Progenitor cell of endocrine pancreas (in vitro differentiated cells): ENCODE measurements at places on chromosomes 11 and 22.

GRCh38 chr11:127050186-127050585 is 49.6 kb upstream of the KIRREL3 start:
- DNase-seq, result no peak

DNA sequence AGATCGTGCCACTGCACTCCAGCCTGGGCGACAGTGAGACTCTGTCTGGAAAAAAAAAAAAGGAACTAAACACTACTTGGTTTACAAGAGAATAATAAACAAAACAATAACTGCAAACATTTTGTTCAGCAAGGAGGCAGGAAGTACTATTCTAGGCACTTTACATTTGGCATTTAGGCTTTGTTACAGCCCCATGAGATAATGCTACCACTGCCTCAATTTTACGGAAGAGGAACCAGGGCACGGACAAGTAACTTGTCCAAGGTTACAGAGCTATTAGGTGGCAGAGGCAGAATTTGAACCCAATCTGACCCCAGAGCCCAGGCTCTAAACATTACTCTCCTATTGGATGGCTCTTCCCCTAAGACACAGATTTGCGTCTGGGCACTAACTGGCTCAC is 108.7 kb upstream of the AKIP1 start:
- DNase-seq, result no peak

GRCh38 chr22:26437694-26438392 is 8.8 kb downstream of the ASPHD2 start:
- DNase-seq, result no peak

DNA sequence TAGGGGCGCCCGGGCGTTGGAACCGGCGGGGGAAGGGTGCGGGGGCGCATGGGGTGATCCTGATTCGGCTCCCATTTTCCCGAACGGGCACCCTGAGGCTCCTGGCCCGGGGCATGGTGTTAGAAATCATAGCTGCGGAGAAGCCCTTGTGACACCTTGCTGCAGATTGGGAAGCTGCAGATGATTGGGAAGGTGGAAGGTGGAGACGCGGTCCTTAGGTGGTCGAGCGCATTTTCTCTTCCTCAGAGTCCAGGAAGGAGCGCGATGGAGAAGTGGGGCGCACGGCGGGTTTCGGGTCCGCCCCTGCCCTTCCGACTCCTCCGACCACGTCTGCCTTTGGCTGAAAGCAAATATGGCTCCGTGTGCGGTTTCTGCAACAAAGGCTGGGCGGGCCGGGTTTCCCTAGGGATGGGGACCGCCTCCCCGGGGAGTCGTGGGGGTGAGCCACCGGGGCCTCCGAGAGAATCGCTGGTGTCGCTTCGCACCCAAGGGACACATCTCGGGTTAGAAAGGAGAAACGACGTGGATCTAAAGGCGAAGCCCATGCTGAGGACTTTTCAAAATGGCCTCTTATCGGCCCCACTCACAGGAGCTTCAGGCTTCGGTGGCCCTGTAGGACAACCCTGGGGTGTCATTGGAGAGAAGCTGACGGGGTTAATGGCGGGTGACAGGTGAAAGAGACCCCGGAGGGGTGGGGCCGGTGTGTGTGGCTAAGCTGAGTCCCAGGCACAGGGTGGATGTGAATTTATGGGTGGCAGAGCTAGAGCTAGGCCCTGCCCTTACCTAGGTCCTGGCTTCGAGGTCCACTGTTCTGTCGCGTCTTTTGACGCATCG is 707 bp upstream of the FTH1 start:
- peak; percentile 29 for DNase-seq

DNA sequence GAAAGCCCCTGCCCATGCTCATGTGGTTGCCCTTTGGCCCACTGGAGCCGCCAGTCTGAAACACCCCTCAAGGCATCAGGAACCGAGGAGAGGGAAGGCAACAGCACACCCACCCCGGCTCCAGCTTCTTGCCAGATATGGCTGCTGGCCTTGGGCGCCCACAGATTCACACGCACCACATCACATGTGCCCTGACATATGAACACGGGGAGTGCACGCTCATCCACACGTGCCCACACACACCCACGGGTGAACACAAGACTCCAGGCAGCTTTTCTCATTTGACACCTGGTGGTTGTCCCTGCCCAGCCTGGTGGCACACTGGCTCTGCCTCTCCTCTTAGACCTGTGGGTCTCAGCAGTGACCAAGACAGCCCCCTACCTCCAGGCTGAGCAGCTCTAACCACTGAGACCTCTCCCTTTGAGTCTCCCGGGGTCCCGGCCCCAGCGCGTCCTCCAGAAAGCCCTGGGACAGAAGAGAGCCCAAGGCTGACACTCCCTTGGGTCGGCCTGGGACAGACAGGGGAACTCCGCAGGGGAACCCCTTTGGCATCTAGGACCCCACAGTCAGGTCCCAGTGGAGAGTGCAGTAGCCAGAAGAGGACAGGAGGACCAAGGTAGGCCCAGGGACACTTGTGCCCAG is 2.7 kb upstream of the MAPK12 start:
- no peak for DNase-seq

GRCh38 chr22:29026579-29026978 is 35.1 kb downstream of the C22orf31 start:
- DNase-seq, result no peak

DNA sequence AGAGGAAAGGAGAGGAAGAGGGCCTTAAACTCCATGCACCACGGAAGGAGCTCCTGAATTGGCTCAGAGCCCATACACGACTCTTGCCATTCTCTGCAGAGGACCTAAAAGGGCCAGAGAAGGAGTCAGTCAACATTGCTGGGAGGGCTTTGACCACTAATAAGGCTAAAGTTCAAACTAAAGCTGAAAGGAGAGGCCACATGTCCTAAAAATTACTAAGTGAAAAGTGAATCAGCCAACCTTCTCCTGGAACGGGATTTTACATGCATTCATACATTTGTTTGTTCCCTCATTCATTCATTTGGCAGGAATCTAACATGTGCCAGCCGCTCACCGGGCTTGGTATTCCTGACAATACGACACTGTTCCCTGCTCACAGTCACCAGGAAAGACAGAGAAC is 10.5 kb downstream of the CLMP start:
- DNase-seq, result no peak

DNA sequence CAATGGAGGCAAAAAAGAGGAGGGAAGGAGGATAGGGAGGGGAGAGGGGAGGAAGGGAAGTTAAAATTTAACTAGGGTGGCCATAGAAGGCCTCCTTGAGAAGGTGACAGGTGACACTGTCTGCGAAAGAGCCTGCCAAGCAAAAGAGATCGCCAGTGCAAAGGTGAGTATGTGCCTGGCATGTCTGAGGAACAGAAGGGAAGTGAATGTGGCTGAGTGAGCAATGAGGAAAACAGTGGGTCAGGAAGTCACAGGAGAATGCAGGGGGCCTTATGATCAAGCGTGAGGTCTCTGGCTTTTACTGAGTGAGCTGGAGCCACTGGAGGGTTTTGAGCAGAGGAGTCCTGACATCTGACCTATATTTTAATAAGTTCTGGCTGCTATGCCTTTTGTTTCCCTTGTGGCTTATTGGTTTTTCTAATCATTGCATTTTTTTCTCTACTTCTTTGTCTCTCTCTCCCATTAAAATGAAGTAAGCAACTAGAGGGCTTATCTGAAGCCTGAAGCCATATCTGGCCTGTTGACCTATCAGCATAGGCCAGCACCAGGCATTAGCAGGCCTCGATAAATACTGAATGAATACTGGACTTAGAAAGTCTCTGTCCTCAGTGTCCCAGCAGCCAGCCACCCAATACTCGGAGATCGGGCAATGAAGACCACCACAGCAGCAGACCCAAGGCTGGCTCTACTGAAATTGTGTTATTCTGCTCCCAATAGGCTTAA is 5.6 kb downstream of the AP1B1 start:
- DNase-seq, result no peak

DNA sequence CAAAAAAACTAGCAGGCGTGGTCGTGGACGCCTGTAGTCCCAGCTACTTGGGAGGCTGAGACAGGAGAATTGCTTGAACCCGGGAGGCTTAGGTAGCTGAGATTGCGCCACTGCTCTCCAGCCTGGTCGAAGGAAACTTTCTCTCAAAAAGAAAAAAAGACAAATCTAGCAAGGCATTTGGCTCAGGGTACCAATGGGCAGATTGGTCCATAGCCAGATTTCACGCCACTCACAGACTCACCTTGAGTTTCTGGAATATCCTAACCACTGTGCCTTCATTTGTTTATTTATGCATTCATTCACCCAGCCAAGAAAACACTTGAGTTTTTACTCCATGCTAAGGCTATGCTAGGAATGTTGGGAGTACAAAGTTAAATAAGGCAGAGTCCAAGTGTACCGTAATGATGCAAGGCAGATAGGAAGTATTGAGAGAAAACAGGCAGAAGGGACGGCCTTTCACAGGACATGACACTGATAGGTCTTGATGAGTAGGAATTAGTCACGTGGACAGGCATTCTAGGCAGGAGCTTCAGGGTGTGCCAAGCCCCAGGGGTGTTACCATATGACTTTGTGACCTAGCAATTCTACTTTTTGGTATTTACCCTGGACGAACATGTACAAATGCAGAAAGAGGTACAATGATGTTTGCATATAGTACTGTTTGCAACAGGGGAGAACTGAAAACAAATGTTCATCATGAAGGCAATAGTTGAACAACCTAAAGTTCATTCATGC is 3.0 kb upstream of the PACSIN3 start:
- no peak for DNase-seq

- no peak for DNase-seq
Measured at GRCh38 chr11:111846063-111846462, 25.3 kb downstream of the ALG9 start.

DNA sequence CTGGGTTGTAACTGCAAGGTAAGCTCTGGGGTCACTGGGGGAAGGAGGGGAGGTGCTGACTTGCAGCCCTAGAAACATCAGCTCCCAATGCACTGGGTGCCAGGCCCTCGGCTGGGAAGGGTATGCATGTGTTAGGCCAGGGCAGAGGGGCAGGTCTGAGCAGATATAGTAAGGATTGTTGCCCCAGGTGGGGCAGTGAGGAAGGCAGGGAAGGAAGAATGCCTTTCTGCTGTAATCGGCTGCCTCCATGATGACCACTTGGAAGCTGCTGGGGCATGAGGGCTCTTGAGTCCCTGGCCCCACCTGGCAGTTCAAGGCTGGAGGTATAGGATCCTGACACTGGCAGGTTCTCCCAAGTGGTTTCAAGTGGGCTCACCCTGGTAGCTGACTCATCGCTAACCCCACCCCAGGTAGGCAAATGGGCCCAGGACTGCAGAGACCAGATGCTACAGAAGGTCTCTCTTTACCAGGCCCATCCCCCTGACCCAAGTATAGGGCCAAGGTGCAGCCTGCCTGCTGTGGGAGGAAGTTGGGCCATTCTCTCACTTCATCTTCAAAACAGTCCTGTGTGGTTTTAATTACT is 56.7 kb downstream of the TIMP3 start:
- no peak for DNase-seq

DNA sequence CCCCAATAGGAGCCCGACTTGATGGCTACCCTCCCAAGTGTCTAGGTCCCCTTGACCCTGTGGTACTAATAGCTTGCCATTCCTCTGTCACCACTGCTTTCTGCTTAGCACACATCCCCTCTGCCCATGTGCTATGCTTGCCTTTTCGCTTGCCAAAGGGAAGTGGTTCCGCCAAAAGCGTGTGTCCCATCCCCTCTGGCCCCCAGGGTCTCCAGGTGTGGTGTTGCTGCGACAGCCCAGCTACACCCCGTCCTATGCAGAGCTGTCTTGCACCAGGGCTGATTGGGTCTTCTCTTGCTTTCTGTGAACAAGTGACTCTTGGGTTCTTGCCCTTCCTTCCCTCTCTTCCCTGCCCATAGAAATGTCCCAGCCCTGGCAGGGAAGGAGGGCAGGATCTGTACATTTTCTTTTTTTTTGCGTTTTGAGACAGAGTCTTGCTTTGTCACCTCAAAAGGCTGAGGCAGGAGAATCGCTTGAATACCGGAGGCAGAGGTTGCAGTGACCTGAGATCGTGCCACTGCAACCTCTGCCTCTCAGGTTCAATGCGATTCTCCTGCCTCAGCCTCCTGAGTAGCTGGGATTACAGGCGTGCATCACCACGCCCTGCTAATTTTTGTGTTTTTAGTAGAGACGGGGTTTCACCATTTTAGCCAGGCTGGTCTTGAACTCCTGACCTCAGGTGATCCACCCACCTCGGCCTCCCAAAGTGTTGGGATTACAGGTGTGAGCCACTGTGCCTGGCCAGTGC is 3.9 kb downstream of the TANGO2 start:
- no peak for DNase-seq

DNA sequence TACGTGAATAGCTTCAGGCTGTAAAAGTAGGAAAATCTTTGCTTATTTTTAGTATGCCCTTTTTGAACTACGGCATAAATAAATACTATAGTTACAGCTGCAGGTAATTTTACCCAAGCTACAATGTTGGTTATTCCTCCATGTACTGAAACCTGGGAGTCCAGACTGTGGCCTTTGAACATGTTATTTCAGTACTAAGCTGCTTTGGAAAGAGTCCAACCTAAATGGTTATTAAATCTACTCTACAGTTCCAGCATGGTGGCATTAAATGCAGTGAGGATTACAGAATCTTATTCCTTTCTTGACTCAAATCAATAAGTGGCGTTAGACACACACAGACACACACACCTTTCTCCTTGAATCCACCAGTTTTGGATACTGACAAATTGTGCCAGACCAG is 165.1 kb downstream of the MSANTD4 start:
- no peak for DNase-seq

DNA sequence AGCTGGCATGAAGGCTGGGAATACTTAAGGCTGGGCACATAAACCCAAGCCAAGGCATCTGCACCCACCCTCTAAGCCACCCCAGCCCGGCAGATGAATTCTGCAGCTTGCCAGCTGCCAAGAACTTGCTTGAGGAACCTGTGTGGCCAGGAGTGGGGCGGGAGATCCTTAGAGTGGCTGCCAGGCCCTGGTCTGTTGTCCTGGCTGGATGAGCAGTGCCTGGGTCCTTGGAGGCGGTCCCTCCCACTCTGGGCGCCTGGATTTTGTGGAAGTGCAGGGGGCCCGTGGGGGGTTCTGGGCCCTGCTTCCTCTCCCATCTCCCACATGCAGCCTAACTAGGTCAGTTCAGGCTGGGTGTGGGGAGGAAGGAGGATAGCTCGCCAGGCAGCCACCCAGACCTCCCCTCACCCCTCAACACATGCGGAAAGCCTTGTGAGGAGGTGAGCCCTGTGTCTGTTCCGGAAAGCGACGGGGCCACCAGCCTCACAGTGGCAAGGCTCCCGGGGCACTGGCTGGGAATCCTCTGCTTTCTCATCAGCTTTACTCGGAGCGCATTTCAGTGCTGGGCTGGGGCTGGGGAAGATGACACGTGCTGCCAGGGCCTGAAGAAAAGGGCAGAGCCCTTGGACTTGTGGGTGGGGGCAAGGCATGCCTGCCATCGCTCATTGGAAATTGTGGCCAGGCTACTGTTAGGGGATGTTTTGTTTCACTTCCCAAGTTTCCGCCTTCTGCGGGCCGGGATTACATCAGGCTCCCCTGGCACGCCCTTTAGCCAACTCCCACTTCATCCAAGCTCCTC is 8.4 kb downstream of the DAGLA start:
- DNase-seq, result no peak
